ENCODE measurements at places on chromosomes 2 and 18. TPM values are rescaled to one million over a fixed set of nuclear protein-coding genes. Genes with fewer than 3 reads are reported as not detected.

MBD2 gene
- total RNA-seq = 42.6 TPM

NPHP1 gene
- total RNA-seq = 3.3 TPM

SOCS6 gene
- 17.7 TPM for total RNA-seq

GLB1L gene
- 10.7 TPM for total RNA-seq

GRCh38 chr18:12608301-12608700 lies 49.6 kb downstream of the SPIRE1 start:
- no peak for DNase-seq

Measured in omental fat pad (tissue), 4 donors.